ENCODE measurements at places on chromosomes 13 and 19.

- DNase-seq: peak; percentile 64
Measured at GRCh38 chr19:46081928-46082727, 41.3 kb upstream of the IGFL4 start.

DNA sequence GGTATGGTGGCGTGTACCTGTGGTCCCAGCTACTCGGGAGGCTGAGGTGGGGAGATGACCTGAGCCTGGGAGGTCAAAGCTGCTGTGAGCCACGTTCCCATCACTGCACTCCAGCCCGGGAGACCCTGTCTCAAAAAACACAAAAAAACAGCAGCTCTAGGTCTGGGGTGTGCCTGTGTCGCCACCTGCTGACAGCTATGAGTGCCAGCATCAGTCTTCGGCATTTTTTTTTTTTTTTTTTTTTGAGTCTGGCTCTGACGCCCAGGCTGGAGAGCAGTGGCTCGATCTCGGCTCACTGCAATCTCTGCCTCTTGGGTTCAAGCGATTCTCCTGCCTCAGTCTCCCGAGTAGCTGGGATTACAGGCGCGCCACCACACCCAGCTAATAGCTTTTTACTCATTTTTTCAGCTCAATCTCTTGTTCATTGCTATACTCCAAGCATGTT, 10.1 kb downstream of the AP2S1 start:
- DNase-seq: peak; percentile 57

DNA sequence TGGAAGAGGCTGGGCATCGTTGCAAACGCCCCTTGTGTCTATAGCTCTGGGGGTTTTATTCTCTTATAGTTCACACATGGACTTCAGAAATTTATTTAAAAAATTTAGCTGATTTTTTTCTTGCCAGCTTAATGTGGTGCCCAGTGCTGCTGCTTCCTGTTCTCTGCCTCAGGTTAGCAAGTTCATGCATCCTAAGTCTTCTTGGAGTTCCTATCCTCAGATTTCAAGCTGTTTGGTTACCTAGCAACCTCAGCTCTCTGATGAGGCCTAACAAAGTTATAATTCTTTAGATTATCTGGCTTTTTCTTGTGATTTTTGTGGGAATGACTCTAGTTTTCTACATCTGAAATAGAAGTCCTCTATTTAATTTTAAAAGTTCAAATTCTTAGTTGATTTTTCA, 250.9 kb downstream of the MAB21L1 start:
- no peak for DNase-seq

GRCh38 chr19:4775627-4776152, 15.8 kb upstream of the FEM1A start:
- DNase-seq: no peak

DNA sequence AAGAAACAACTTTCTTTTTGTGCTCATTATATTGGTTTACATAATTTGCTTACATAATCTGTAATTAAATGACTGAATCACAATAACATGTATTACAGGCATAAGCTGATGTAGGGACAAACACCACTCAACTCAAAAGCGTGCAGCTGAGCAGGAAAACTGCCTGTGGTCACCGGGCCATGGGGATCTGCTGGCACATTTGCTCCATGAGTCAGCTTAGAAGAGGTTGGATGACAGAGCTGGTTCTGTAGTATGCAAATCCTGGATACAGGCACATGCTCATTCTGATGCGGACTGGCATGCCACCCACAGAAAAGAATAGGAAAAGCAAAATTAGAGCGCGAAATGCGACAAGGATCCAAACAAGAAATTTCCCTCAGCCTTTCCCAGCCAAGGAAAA, 128.6 kb downstream of the USP12 start:
- peak; percentile 92 for DNase-seq

DNA sequence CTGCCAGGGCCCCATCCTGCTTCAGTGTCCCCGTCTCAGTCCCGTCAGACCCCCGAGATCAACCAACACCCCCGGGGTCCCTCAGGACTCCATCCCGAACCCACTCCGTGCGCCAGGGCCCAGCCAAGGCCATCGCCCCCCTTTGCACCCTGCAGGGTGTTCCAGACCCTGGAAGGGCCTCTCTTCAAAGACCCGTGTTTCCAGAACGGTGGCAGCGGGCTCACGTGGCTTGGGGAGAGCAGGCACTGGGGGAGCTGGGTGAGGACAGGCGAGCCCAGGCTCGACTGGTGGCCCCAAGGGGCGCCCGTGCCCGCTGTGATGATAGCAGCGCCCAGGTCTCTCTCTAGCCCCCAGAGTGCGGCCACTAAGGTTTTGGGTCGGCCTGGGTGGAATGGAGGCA, 1.4 kb downstream of the KASH5 start:
- no peak for DNase-seq

GRCh38 chr13:52744842-52745375, 5.3 kb upstream of the CNMD start:
- DNase-seq: no peak

DNA sequence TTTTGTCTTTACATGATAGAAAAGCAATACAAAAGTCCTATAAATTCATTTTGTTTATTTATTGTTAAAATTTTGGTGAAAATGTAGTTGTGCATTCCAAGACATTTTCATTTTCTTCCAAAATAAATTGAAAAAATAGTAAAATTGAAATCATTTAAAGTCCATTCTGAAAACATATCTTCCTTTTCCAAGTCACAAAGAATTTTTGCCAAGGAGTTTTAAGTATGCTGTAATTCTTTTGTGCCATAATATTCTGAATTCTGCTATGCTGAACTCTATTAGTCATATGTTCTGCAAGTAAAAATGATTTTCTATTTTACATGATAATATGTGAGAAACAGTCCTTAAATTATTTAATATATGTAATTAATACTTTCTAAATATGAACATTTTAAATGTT, 879.6 kb upstream of the SLC10A2 start:
- no peak for DNase-seq

GRCh38 chr13:66634384-66634783, 595.8 kb downstream of the PCDH9 start:
- no peak for DNase-seq
